NCI-H1694 (cell line): ENCODE measurements at places on chromosomes 4 and X.

DNA sequence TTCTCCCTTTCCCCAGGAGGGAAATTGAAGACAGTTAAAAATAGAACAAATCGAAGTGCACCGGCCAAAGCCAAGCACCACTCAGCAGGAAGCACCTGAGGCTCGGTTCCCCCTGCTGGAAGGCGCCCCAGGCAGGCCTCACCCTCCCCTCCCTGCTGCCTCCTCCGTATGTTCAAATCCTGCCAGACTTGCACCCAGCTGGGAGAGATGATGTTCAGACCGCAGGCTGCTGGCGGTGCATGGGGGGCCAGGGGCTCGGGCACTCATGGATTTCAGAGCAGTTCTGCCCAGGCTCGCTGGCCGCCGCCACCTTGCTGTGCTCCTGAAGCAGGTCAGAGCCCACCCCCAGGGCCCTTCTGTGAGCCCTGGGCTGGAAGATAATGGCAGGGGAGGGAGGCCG, 91.4 kb downstream of the DCTD start:
- DNase-seq = no peak

- DNase-seq = no peak
Measured at GRCh38 chrX:137565921-137566745, at the start of gene ZIC3. Gene ZIC3 (plus strand): TSS chrX:137566127. CDS start chrX:137566692, 565 bp downstream.

DNA sequence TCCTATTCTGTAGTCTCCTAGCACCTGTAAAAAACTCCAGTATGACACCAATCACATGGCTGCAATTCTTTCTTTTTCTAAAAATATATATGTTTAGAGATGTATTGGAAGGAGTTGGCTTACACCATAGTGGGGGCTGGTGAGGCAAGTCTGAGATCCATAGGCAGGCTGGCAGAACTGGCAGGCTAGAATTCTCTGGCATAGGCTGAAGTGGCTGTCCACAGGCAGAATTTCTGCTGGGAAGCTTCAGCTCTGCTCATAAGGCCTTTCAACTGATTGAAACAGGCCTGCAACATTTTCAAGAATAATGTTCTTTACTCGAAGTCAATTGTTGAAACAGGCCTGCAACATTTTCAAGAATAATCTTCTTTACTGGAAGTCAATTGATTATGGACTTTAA, 37.0 kb downstream of the FGF2 start:
- no peak for DNase-seq

DNA sequence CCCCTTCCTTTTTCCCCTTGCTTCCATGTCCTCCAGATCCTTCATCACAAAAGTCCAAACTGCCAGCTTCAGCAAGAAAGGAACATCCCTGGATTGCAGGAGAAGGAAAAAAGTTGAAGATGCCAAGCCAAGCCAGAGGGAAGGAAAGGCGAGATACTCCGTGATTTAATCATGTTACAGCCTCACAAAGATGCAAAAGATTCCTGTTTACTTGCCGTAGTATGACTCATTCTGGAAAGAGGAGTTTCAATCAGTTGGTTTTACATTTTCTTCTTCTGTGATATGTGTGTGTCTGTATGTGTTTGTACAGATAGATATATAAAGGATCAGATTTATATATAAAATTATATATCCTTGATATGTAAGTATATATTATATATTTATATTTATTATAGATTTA, 69.3 kb downstream of the BTC start:
- DNase-seq = no peak

GRCh38 chrX:150063674-150064073, 125.4 kb upstream of the EOLA2 start:
- no peak for DNase-seq

GRCh38 chrX:147738265-147738664, 173.5 kb upstream of the FMR1 start:
- no peak for DNase-seq
